ENCODE measurements at places on chromosomes 6 and 20.

DNA sequence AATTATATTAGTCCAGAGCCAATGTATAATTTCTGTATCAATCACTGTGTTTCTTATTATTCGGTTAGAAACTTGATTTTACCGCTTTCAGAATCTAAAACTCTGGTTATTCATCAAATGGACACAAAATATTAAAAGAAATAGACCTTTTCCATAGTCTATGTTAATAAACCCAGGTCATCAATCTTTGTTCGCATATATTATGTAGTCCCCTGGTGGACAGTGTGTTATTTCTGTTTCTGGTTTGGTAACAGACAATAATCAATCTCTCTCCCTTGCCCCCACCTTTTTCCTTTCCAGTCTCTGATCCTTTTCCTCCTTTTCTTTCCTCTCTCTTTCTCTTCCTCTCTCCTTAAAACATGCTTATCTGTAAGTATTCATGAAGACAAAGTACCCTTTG lies 139.0 kb downstream of the FLRT3 start:
- no peak for DNase-seq

- no peak for DNase-seq
These were observed 7.4 kb downstream of the STK35 start for GRCh38 chr20:2108987-2109386.

DNA sequence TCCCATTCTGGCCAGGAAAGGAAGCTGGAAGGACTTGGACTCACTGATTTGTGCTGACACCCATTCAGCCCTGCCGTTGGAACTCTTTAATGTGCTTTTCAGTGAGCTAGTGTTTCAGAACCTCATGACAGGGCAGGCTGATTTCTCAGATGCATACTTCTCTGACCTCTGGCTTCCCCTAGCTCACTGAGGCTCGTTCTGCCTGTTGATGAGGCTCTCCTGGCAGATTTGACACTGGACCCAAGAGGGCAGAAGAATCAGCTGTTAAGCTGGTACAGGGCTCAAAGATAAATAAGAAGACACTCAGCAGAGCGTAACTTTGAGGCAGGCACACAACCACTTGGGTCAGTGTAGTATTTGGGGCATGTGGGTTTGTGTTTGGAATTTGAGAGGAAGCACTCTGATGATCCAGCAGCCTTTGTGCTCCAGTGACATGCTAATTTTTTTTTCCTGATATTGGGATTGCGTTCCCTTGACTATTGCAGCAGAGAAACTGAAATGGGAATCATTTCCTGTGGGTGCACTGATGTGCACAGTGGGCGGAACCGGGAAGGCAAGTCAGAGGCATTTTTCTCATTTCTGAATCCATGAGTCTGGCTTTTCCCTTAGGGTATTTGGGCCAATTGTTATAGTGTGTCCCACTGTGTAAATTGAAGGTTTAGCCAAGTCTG lies 80.2 kb downstream of the CARMIL1 start:
- no peak for DNase-seq

DNA sequence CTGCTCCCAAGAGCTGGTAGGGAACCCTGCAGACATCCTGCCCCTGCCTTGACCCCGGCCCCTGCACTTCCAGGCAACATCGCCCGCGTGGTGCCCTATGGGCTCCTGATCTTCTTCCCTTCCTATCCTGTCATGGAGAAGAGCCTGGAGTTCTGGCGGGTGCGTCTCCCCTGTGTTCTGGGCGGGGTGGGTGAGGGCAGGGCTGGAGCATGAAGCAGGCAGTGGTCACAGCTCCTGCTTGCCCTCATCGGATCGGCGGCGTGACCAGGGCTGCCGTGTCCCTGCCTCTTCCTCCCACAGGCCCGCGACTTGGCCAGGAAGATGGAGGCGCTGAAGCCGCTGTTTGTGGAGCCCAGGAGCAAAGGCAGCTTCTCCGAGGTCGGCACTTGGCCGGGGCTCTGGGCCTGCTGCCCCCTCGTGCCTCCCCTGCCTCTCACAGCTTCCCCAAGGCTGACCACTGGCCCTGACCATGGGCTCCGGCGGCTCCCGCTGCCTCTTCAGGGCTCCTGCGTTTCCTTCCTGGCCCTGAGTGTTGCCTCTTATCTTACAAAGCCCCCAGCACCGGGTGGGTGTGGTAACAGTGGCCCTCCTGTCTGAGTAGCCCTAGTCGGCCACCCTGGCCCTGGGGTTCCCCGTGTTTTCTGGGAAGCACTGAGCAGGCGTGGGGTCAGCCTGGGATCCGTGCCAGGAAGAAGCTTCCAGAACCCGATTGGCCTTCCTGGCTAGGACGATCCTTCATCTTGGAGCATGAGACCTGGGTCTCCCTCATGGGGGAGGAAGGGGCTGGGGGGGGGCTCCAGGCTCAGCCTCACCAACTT lies 8.0 kb upstream of the TNFRSF6B start:
- DNase-seq: no peak

DNA sequence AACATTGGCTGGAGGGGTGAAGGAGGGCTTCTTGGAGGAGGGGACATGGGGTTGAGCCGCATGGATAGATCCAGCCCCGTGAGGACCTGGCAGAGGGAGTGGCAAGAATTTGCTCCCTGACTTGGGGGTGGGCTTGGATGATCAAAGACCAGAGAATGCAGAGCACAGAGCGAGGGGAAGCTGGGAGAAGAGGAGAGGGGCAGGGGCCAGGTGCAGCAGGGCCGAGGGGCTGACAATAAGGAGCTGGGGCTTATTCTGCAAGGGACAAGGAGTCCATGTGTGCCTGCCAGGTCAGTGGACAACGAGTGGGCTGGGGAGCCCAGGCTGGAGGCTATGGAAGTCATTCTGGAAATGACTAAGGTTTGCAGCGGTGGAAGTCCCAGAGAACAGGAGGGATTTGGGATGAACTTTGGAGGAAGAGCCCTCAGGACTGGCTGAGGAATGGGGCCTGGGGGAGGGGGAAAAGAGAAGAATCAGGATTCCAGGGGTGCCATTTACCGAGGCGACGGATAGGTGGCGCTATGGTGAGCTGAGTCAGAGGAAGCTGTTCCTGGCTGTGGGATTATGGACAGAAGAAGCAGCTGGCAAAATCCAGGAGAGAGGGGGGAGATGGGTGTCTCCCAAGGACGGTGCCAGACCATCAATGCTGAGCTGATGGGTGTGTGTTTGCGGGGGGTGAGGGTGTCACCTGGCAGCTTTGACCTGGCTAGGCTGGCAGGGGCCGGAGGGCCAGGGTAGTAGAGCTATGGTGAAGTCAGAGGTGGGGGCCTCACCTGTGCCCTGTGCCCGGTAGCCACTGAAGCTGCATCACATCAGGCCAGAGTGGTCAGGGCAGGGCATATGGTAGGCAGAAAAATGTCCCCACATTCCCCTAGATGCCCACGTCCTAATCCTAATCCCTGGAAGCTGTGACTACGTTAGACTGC lies 7.8 kb downstream of the KCNG1 start:
- no peak for DNase-seq

GRCh38 chr20:37314617-37315016 lies 25.2 kb downstream of the MANBAL start:
- no peak for DNase-seq

GRCh38 chr6:9830808-9831207 lies 584.1 kb downstream of the TFAP2A start:
- DNase-seq: no peak

DNA sequence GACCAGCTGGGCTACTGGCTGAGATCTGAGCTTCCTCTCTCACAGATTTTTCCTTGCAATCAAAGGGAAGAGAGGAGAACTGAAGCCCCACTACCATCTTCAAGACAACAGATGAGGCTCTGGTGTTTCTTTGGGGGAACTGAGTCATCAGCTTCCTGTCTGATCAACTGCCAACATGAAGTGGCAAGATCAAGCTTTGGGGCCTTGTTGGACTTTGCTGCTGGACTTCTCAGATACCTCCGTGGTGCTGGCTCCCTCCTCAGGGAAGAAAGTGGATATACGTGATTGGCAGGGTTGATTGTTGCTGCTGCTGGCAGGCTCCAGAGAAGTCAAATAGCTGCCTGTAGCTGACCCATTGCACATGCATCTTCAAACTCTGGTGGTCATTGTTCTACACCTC lies 3.6 kb upstream of the TOX2 start:
- no peak for DNase-seq

DNA sequence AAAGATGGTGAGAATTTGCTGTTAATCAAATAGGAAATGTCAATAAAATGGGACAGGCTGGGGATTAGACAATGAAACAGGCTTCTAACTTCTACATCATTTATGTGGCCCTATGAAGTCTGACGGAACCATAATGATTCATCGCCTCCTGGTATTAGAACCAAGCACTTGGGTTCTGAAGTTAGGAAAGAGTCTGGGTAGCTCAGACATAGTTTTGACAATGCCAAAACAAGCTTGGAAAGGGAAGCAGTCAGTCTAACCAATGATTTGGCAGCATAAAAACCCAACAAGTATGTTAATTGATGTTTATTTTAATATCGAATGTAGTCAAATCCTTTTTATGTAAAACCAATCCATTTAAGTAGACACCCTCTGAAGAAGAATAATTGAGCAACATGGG lies 160.8 kb upstream of the RSPO3 start:
- no peak for DNase-seq

- no peak for DNase-seq
These were observed 9.9 kb downstream of the E2F3 start for GRCh38 chr6:20411544-20411943.

GRCh38 chr20:20785226-20785625 lies 72.8 kb upstream of the RALGAPA2 start:
- DNase-seq: no peak

DNA sequence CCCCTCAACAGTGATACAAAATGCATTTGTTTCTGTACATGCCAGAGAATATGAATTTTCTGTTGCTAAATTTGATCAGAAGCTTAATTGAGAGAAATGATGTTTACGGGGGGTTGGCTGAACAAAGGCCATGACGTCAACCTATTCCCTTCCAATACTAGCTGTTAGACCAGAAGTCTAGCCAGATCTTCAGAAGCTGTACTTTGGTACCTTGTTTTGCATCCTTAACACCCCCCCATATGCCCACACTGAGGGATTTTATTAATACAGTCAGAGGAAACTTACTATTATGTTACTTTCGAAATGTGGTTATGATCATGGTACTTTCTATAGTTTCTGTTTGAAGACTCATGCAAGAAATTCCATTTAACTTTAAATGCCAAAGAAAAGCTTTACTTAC lies 3.1 kb downstream of the NCOA7 start:
- no peak for DNase-seq

- DNase-seq: no peak
These were observed 335.7 kb downstream of the NRN1 start for GRCh38 chr6:5670811-5671561.

- no peak for DNase-seq
These were observed 3.3 kb downstream of the TCF21 start for GRCh38 chr6:133891927-133892812.

DNA sequence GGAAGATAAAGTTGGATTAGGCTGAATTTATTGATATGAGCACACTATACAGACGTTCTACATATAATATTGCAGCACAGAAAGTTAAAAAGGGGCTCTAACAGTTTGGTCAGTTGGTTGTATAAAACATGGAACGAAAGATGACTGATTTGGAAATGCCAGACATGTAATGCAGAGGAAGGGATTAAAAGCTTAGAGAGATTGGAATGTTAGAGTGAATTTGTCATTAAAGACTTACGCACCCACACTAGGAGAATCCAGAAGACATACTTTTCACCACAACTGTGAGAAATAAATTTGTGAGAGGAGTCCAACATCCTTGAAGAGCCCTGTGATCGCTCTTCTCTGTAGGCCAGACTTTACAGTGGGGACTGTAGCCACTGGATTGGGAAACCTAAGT lies 134.7 kb downstream of the GPR63 start:
- no peak for DNase-seq

GRCh38 chr20:47133809-47134456 lies 222.6 kb downstream of the ZMYND8 start:
- DNase-seq: no peak

- DNase-seq: no peak
These were observed 735 bp upstream of the SLC23A2 start for GRCh38 chr20:5002077-5002413.

GRCh38 chr20:45450097-45450818 lies 19.3 kb upstream of the WFDC2 start:
- DNase-seq: no peak

GRCh38 chr6:122817358-122817757 lies 28.3 kb downstream of the SMPDL3A start:
- DNase-seq: no peak

GRCh38 chr20:39266989-39267388 lies 304.8 kb downstream of the DHX35 start:
- DNase-seq: no peak

DNA sequence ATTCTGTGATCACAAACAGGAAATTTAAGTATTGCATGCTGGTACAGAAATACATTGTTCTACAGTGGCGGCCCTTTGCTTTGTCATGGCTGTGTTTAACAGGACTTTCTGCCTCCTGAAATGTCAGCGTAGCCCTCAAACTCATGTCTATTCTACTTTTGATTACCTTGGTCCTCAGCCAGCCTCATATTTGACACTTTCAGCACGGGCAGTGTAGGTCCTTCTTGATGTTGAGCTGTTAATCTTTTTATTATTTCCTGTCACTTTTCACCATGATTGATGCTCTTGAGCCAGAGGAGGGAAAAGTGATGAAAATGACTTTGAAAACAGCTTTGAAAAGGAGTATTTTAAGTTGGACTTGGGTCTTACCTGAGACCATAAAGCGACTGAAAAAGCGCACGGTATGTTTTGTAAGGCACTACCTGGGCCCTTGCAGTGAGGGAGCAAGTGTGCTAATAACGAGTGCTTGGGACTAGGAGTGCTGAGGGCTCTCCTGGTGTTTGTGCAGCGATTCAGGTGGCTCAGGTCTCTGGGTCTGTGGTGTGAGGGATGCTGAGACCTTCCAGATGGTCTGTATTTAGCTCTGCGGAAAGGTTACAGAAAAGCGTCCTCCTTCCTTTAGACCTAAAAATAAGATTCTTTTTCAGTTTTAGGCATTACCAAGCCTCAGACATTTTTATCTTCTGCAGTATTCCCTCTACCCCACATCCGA lies 45.2 kb upstream of the RREB1 start:
- no peak for DNase-seq

GRCh38 chr6:34317882-34318498 lies 69.2 kb upstream of the SMIM29 start:
- no peak for DNase-seq

DNA sequence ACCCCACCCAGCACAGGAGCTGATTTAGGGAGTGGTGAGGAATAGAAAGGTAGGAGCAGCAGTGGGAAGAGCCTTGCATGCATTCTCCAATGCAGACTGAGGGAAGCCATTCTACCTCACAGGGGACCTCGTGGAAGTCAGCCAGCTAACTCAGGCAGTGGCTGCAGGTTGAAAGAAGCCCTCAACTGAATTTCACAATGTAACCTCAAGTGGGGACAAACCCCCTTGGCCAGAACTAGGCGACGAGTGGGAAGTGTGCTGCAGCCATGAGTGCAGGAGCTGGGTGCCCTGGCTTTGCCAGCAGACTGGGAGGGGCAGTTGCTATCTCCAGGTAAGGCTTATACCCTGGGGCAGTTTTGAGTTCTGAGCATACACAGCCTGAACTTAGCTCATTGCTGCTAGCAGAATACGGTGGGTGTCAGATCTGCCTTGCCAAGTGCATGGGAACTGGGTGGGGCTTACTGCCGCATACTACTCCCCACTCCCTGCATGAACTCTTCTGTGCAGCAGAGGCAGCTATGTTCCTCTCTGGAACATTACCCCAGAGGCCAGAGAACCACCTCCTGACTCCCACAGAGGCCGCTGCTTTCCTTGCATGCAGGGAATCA lies 126.5 kb downstream of the CDK19 start:
- no peak for DNase-seq
